ENCODE measurements at places on chromosomes 4 and X.
A peak's percentile ranks its signal among the peaks of the same experiment; 100 is the strongest.

DNA sequence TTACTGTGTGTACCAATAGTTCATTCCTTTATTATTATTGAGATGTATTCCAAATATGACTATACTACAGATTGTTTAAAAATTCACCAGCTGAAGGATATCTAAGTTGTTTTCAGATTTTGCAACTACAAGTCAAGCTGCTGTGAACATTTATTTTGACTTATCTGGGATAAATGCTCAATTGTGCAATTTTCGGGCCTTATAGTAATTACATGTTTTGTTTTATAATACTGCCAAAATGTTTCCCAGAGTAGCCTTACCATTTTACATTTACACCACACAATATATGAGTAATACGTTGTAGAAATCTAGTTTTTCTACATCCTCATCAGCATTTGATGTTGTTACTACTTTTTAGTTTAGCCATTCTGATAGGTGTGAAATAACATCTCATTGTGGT is 179.6 kb downstream of the ANTXR2 start:
- DNase-seq: no peak

- DNase-seq: no peak
Measured at GRCh38 chrX:143570782-143571181, 53.5 kb upstream of the SPANXN3 start.

DNA sequence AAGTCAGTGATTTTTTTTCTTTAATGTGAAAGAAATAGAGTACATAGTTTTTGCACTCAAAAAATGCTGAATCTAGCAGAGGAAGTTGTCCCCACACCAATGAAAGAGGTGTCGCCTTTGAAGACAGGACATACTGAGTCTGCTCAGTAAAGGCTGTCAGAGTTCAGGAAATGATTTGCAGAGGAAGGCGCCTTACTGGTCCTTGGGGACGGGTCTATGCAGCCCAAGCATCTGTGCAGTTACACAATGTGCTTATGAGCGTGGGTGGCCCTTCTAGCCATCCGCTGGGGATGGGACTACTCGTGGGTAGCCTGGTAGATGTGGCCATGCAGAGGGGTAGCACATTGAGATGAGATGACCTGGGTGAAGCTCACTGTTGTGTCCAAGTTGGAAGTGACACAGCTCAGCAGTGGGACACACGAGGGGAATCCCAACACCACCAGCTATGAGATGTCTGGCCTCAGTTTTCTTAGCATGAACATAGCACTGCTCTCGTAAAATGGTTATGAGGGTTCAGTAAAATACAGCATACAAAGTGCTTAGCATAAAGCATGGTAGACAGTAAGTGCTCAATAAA is 116.5 kb upstream of the RBPJ start:
- no peak for DNase-seq

- DNase-seq: no peak
Measured at GRCh38 chr4:174120446-174121295, 162.8 kb downstream of the FBXO8 start.

GRCh38 chrX:10677490-10677889 is 57.1 kb upstream of the MID1 start:
- no peak for DNase-seq

- DNase-seq: no peak
Measured at GRCh38 chr4:42167709-42168108, 15.3 kb upstream of the BEND4 start.

- no peak for DNase-seq
Measured at GRCh38 chrX:150757371-150757770, 64.2 kb downstream of the MTMR1 start.

GRCh38 chrX:40132751-40133150 is 35.0 kb upstream of the BCOR start:
- no peak for DNase-seq

DNA sequence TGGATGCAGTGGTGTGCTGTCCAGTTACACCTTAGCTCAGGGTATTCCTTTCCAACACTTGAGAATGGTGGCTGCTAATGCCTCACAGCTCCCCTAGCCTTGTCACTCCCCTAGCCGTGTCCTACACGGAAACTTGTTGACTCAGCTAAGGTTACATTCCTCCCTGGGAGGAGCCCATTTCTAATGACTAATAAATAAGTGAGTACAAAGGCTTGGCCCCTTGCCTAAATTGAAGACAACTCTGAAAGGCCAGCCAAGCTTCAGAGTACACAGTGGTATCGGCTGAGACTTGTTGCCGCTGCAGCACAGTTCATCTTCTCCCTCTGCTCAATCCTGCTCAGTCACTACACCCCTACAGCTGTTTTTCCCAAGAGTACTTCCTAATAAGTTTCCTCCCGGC is 21.2 kb upstream of the SLC25A31 start:
- DNase-seq: no peak

DNA sequence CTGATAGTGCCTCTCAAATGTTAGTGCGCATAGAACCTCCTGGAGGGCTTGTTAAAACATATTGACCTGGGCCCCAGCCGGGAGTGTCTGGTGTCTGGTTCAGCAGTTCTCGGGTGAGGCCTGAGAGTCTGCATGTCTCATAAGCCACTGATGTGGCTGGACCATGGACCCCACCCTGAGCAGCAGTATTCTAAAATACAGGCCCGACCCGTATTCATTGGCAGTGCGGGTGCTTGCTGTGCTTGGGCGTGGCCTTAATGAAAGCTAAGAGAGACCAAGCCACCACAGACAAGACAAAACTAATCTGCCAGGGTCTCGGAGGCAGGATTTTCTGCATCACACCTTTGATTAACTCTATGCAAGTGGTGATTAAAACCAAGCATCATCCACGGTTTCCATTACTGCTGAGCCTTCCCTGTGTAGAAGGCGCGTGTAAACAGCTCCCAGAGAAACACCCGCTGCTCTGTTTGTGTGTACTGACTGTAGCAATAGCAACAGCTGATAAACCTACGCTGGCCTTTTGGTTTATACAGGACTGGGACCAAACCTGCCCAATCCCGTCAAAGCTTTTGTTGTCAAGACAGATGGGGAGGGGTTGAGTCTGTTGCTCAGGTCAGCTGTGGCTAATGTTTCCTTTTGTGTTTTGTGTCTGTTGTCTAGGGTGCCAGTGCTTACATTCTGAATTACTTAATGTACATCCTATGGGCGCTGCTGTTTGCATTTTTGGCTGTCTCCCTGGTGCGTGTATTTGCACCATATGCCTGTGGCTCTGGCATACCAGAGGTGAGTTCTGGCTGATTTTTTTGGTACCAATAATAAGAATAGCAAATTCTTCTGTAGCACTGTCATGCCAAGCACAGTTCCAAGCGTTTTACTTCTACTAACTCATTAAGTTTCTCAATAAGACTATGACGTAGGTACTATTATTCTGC is 40.8 kb downstream of the CLCN4 start:
- DNase-seq: no peak

DNA sequence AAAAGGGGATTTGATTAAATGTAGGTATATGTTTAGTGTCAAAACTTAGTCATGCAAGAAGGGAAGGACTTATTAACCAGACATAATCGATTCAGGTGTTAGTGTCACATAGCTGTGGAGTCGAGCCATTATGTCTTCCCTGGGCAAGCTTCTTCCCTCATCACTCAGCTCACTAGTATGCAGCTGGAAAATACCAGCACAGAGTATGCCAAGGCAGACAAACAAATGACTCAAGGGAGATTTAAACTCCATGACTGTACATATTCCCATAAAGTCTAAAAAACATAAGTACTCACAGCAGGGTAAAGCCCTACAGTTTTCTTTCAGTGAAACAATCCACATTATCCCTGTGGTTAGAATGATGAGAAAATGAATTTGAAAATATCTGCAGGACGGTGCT is 304.5 kb downstream of the CBLL2 start:
- DNase-seq: no peak

GRCh38 chrX:12497832-12498591 is 293.2 kb upstream of the PRPS2 start:
- no peak for DNase-seq

- DNase-seq: no peak
Measured at GRCh38 chr4:128601991-128602695, 207.4 kb upstream of the JADE1 start.

- peak; percentile 77 for DNase-seq
Measured at GRCh38 chr4:52545099-52546069, 113.7 kb downstream of the USP46 start.

DNA sequence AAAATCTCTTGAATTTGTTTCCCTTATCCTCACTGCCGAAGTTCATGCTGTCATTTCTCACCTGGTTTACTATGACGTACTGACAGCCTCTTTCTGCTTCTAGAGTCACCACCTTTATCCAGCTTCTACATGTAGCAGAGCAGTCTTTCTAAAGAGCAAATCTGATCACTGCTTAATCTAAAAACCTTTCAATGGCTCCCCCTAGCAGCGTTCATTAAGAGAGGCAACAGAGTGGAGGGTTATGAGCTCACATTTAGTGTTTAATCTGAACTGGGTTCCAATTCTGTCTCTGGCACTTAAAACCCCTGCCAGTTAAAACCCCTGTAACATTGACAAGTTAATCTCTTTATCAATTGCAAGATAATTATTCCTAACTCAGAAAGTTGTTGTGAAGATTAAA is 4.4 kb downstream of the RBPJ start:
- DNase-seq: no peak

- DNase-seq: no peak
Measured at GRCh38 chr4:117481742-117482141, 396.4 kb upstream of the TRAM1L1 start.

DNA sequence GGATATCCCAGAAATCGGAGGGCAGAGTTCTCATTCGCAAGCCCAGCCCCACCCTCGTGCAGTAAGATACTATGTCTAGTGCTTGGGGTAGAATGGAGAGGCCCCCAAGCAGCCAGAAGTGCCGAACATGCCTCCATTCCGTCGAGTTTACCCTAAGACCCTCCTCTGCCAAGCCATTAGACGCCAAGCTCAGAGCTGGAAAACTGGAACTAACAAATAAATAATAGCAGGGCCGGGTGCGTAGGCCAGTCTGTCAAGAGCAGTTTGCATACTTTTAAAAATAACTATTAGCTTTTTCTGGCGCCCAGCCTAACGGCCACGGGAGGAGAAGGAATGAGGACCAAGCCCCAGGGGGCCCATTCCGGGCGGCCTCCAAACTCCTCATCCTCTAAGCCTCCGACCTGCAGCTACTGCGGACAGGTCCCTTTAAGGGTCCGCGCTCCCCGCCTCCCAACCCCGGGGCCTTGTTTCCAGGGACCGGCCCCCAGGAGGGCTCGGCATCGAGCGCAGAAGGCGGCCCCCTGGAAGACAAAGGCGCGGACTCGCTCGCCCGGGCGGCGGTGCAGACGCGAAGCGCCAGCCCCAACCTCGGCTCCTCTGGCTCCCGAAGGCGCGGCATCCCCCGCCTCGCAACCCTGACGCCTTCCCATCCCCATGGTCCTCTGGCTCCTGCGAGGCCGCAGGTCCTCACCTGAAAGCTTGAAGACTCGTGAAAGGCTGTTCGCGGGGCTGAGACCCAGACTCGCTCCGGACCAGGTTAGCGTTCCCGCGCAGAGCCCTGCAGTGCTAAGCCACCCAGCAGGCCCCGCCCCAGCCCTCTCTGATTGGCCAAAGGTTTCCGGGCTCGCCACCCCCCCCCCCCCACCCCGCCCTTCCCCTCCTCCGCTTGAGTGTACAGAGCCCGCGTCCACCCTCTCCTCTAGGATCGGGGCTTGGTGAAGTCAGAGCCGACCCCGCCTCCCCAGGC is at the start of gene TMSB15A:
Gene TMSB15A, minus strand, starts transcription at position 765 of the 967 bp plus-strand sequence.
- DNase-seq: peak; percentile 74

DNA sequence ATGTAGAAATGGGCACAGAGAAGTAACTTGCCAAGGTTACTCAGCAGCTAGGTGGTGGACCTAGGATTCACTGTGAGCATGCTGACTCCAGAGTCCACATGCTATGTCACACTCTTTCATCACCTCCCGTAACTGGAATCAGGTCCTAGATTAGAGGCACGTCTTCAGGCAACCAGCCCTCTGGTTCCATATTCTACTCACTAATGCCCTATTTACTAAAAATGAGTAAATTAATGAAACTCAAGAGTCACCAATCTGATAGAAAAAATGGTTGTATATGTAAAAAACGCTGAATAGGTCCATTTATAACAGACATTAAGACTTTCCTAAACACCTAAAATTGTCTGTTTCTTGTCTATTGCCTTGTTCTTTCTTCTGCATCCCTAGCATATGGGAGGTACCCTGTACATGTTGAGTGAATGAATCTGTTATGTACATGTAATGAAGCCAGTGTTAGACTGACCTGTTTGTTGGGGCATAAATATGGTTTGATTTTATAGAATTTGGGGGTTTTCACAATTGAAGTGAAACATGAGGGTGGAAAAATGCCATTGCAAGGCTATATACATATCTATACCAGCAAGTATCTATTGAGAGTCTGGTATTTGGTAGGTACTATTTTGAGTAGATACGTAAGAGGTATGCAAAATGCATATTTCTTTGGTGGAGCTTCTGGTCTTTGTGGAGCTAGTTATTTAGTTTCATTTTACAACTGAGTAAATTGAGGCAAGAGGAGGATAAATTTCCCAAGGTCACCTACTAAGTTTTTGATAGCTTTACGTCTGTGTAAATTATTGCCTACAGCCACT is 7.5 kb upstream of the RUFY3 start:
- no peak for DNase-seq

DNA sequence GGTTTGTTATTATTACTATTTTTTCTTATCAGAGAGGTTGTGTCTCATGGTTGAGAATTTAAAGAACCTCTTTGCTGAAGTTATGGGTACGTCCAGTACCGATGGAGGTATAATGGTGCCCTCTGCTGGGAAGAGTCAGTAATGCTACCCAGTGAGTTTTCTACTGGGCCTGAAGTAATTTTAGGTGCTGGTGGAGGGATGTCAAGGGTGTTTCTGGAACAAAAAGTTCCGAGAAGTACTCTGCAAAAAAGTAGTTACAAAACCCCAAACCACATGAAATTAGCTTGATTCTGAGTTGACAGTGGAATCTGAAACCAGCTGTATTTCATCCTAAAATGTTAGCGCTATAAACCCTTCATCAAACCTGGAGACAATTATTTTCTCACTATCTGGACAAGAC is 102.5 kb upstream of the MID1 start:
- no peak for DNase-seq

DNA sequence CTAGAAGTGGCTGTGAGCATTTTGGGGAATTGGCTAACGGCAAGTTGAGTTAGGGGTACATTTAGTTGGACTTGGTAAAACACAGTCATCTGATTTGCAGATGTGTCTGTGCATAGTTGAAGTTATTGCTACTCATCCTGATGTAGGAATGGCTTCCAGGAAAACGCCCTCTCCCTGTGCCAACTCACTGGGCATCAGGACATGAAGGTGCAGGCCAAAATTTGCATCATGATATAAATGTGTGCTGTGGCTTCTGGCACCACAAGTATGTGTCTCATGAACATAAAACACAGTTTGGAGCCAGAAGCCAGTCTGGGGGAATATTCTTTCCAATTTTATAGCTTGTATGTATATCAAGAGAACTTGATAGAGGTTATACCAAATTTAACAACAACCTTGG is 54.2 kb upstream of the CBR4 start:
- no peak for DNase-seq

DNA sequence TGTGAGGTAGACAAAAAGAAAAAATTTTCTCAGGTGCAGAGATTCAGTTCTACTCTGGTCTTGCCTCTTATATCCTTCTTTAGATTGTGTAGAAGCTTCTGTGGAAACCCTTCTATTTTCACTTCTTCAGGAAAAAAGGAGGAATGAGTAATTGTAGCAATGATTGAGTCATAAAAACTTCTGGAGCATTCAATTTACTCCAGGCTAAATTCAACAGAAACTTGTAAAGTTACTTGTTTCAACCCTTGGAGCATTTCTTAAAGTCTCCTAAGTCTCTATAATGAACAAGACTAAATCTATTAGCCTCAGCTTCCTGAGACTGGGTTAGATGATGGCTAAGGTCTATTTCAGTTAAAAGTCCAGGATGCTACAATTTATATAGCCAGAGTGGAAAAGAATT is 29.9 kb downstream of the BOD1L1 start:
- DNase-seq: no peak

Data from type B pancreatic cell (in vitro differentiated cells).